ENCODE measurements at places on chromosomes 13 and 19.

- DNase-seq: no peak
Measured at GRCh38 chr13:42792154-42792553, 10.8 kb downstream of the FAM216B start.

DNA sequence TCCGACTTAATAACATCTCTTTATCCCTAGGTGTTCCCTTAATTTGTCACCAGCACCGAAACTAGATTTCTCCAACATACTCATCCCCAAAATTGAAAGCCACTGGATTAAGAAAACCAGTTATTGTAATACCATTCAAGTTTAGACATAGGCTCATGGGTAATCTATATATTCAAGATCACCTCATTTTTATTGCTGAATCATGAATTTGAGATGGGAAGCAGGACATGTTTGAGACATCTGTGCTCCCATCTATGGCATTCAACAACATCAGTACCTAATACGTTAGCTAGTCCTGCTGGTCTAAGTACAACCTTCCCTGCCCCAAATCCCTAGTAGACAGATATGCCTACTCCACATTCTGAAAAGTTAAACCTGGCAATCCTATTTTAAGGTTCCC, 820.6 kb downstream of the PCDH9 start:
- no peak for DNase-seq

GRCh38 chr19:42095814-42096230, 19.9 kb downstream of the ZNF574 start:
- DNase-seq: no peak

GRCh38 chr13:52707375-52707774, 32.2 kb downstream of the CNMD start:
- no peak for DNase-seq

DNA sequence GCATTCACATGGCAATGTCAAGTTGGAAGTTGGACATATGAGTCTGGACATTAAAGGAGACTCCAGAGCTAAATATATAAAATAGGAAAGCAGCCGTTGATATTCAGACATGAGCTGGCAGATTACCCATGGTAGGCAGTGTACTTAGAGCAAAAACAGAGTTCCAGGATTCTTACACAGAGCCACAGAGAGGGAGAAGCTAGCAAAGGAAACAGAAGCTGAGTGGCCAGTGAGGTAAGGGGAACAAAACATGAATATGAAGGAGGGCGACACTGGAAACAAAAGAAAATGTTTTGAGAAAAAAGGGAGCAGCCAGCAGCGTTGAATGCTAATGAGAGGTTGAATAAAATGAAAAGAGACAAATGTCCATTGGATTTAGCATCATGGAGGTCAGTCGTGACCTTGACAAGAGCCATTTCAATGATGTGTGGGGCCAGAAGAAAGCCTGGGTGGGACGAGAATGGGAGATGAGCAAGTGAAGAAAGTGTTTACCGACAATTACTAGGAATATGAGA, 198.4 kb downstream of the POU4F1 start:
- no peak for DNase-seq

- DNase-seq: no peak
Measured at GRCh38 chr13:20258208-20258962, 26.3 kb upstream of the GJB6 start.

- no peak for DNase-seq
Measured at GRCh38 chr13:31769575-31769974, 30.2 kb downstream of the RXFP2 start.

GRCh38 chr19:55855160-55855559, 18.8 kb downstream of the NLRP4 start:
- DNase-seq: no peak

DNA sequence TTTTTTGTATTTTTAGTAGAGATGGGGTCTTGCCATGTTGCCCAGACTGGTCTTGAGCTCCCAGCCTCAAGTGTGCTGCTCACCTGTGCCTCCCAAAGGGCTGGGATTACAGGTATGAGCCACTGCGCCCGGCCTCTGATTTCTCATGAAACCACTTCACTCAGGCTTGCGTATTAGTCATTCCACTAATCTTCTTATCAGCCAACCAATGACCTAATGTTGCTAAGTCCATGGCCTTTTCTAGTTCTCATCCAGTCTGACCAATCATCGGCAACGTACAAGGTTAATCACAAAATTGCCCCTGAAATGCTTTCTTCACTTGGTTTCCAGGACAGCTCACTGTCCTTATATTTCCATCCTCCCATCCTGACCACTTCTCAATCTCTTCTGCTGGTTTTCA, 605.3 kb upstream of the SLC10A2 start:
- no peak for DNase-seq

- DNase-seq: no peak
Measured at GRCh38 chr13:44155422-44156293, 218.0 kb upstream of the SERP2 start.

DNA sequence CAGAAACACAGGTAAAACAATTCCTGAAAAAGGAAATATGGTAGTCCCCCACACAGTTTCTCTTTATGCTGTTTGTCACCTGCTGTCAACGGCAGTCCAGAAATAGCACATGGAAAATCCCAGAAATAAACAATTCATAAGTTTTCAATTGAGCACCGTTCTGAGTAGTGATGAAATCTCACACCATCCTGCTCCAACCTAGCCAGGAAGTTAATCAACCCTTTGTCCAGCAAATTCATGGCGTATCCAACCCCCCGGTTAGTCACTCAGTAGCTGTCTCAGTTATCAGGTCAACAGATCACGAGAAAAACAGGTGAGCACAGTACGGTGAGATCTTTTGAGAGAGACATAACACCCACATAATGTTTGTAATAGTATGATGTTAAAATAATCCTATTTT, 74.2 kb downstream of the TUBGCP3 start:
- DNase-seq: no peak

- no peak for DNase-seq
Measured at GRCh38 chr13:93625536-93625935, 398.9 kb downstream of the GPC6 start.

DNA sequence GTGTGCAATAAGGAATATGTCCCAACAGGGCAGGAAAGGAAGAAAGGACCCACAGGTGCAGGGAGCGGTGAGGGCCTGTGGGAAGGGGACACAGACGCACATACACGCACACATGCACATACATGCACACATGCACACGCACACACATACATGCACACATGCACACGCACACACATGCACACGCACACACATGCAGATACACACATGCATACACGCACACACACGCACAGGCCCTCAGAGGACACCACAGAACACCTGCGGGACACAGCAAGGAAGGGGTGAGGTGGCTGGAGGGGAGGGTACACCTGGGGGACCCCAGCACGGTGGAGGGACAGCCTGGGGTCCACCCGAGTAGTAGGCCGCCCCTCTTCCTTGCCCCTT, 12.9 kb downstream of the PIP5K1C start:
- DNase-seq: no peak

- no peak for DNase-seq
Measured at GRCh38 chr13:59706101-59706976, 457.4 kb downstream of the DIAPH3 start.

DNA sequence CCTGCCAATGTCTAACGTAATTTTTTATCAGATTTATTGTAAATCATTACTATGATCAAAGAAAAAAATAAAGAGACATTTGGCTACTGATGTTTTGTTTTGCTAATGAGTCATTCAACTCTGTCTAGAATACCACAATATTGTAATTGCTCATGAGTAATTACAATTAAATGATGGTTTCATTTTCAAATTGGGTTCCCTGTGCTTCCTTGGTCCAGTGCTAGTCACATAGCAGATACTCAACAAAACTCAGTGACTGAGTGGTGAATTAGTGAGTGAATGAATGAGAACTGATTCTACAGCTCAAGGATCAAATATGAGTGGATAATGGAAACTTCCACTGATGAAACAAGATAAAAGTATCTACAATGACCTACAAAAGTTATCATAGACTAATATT, 304.7 kb downstream of the POU4F1 start:
- DNase-seq: no peak

DNA sequence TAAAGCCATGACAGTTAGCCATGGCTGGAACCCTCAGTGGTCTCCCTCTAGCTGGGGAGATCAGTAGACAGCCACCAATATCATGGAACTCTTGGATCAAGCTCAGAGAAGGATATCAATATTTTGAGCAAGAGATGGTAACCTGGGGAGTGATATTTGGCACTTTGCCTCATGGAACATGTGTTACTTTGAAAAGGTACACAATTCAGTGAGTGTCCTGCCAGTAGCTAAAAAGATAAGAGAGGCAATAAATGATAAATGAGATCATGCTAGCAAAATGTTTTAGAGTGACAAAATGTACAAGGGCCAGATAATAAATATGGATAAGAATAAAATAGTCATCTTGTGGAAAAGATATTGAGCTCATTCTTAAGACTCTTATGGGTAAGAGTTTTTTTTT, 1618.7 kb downstream of the OLFM4 start:
- no peak for DNase-seq

GRCh38 chr19:58117841-58118575, 20.0 kb upstream of the ZSCAN18 start:
- no peak for DNase-seq

- DNase-seq: no peak
Measured at GRCh38 chr13:32213626-32214025, 101.5 kb downstream of the ZAR1L start.

DNA sequence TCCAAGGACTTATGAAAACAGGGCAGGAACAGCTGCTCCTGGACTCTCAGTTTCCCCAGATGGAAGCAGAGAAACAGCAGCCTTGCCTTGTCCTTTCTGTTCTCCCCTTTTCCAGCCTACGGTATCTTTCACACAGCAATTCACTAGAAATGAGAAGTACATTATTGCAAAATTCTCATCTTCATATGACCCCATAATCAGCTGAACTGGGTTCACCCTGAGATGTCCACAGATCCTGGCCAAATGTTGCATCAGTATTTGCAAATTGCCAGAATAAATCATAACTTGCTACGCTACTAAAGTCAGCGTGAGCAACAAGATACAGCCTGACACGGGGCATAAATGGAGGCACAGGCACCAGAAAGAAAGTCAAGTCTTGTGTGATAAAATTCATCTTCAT, 16.1 kb downstream of the VSTM1 start:
- DNase-seq: no peak

DNA sequence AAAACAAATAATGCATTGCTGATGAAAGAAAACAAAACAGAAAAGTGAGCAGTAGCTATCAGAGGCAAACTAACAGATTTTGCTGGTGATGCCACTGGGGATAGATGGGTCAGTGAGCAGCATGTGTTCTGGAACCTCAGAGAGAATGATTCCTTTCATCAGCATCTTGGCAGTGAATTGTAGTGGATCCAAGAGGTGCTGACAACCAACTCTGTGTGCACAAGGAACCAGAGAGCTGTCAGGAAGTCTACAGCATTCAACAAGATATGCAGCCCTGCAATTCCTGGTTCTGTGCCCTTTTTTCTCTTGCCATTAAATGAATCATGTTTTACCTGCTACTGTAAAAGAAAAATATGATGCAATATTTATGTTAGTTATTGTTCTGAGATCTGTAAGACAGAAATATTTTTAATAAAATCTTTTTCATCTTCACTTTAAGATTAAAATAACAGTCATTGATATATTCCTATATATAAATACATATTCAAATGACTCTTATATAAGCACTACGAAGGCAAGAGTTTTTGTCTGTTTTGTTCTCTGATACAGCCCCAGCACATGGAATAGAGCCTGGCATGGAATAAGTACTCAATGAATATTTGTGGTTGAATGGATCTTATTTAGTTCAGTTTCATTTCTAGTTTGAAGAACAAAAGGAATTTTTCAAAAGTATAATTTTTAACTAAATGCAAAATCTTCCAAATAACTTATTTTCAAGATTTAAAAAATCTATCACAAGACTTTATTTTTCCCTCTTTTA, 80.8 kb downstream of the FREM2 start:
- DNase-seq: no peak

GRCh38 chr13:93023929-93024328, 202.7 kb upstream of the GPC6 start:
- DNase-seq: no peak

- no peak for DNase-seq
Measured at GRCh38 chr13:44140888-44141724, 232.5 kb upstream of the SERP2 start.

DNA sequence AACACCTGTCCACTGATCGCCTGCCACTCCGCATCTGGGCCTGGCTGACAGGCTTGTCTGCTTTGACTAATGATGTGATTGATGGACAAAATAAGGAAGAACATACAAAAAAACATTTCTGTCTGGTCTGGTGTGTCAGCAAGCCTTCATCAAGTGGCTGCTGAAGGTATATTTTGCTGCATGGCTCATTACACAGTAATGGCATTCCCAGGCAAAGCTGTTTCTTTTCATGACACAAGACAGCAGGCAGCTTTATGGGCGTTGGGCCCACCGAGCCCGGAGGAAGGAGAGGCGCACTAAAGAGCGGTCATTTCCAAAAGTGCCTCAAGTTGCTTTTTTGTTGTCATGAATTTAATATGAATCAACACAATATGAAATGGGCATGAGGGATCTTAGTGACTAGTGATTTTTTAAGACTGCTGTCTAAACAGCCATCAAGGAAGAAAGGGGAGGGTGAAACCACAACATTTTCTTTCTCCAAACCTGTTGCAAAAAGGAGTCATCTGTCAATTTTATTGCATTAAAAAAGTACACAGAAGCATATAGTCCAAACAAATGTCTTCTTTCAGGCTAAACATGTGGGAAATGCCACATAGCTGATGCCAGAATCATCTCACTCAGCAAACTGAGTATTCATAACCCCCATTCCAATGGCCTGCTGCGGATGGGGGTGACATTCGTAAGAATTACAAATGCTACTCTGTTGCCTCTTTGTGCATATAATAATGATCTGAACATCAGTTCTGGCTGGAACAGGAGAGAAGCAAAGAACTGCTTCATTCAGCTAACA, 476.6 kb downstream of the ZNF536 start:
- no peak for DNase-seq

GRCh38 chr13:31947105-31947504, 84.5 kb upstream of the FRY start:
- no peak for DNase-seq

GRCh38 chr19:48456864-48457263, 1.5 kb downstream of the KCNJ14 start:
- DNase-seq: no peak

DNA sequence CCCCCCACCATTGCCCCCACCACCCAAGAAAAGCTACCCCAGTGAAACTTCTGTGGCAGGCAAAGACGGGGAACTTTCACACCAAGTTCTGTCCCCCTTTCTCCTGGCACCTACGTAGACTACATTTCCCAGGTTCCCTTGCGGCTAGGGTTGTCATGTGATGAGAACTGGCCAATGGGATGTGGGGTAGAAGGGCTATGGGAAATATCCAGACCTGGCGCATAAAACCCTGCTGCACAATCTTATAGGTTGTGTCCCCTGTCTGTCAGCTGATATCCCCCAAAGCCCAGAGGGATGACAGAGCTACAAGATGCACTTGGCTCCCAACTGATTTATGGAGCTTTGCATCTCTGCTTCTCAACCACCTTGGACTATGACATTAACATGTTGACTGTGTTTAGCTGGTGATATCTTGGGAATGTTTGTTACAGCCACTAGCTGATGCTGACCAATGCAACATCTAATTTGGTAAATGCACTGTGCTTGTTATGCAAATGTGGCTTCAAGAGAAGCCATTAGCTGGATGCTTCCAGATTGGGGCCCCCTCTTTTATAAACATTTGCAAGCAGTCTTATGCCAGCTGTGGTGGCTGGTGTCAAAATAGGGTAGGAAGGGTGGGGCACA, 6.1 kb downstream of the SH2D3A start:
- no peak for DNase-seq

Data from HS-27A (cell line).